ENCODE measurements at places on chromosomes 6 and 20.

DNA sequence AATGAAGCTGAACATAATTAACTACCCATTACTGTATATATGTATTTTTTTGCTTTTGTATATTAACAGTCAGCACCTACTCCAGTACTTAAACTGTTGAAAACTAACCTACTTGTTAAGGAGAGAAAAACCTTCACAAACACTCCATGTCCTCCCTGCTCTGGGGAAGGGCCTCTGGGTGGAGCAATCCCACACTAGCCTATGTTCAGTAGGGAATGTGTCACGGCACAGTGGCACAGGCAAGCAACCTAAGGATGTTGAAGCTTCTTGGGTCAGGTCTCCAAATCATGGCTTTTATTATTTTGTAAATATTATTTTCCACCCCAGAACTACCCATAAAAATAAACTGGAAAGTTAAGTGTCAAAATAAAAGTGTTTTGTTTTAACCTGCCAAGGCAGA, 5.3 kb downstream of the MAN1A1 start:
- DNase-seq: no peak

- no peak for DNase-seq
These were observed 43.4 kb upstream of the SPTLC3 start for GRCh38 chr20:12965212-12965869.

GRCh38 chr20:31740208-31740607, 1.1 kb downstream of the TPX2 start:
- no peak for DNase-seq

DNA sequence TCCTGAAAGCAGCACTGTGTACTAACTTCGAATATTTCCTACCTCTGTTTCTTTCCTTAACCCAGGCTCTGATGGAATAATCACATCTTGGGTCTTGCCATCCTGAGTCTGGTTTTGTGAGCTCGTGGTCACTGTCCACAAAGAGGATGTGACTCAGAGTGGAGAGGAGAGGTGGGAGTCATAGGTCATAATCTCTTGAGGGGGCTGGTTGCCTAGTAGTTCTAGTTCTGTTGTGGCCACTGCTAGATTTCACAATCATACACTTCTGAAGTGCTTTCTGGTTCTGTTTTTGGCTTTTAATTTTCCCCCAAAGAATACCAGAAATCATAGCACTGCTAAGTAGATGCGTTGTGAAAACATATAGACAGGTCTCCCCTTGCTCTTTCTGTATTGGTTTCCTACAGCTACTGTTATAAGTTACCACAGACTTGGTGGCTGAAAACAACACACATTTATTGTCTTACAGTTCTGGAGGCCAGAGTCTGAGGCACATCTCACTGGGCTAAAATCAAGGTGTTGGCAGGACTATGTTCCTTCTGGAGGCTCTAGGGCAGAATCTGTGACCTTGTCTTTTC, 102.8 kb downstream of the NRSN1 start:
- no peak for DNase-seq
